ENCODE measurements at places on chromosomes 2 and 18.

- no peaks in the 10 kb centered on the region for H3K36me3 ChIP-seq
- H3K4me3 ChIP-seq: no peak overlapping the region
- H3K4me1 ChIP-seq: peaks cover under 1% of the 10 kb centered on the region
- no peak overlapping the region for H3K27ac ChIP-seq
Observed at GRCh38 chr2:172279813-172280212, 147.6 kb upstream of the ITGA6 start.

- DNase-seq: peak; percentile 9
- no peak overlapping the region for H3K27ac ChIP-seq
- H3K4me3 ChIP-seq: no peak overlapping the region
- no peaks in the 10 kb centered on the region for H3K36me3 ChIP-seq
- no peaks in the 10 kb centered on the region for H3K27me3 ChIP-seq
Observed at GRCh38 chr2:98492441-98492840, 47.8 kb downstream of the INPP4A start.

DNA sequence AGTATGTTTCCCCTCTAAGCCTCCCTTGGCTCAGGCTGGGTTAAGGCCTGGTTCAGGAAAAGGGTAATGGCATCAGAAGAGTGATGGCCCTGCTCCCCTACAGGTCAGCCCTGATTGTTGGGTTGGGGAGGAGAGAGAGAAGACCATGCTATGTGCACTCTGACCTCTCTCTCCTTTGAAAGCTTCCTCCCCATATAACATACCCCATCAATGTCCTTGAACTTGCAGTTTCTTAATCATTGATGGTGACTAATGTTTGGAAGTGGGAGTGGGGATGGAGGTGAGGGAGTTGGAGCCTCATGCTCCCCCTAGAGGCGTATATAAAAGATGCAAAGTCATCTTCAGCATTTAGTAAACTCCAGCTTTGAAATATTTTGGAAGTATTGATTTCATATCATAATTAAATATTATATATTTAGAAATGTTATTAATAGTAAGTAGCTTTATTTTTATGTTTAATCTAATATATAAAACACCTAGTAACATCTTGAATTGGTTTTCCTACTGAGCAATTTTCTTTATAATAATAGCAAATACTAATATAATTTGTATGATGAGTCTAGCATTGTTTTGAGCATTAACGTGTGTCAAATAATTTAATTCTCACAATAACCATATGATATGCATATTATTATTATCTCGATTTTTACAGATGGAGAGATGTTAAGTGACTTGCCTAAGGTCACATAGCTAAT, 8.8 kb downstream of the PLCL1 start:
- no peak overlapping the region for H3K4me3 ChIP-seq
- no peaks in the 10 kb centered on the region for H3K27me3 ChIP-seq
- H3K36me3 ChIP-seq: no peaks in the 10 kb centered on the region

GRCh38 chr2:70560442-70560841, 6.8 kb upstream of the TGFA start:
- no peaks in the 10 kb centered on the region for H3K36me3 ChIP-seq
- no peak for DNase-seq
- peaks cover under 1% of the 10 kb centered on the region for H3K27me3 ChIP-seq
- H3K4me3 ChIP-seq: no peak overlapping the region

- DNase-seq: peak; percentile 98
- no peaks in the 10 kb centered on the region for H3K27me3 ChIP-seq
- peak overlapping the region; percentile 99 for H3K27ac ChIP-seq
- H3K36me3 ChIP-seq: peaks cover 22% of the 10 kb centered on the region
Observed at GRCh38 chr2:10043906-10044601, 704 bp downstream of the KLF11 start.

GRCh38 chr2:3405307-3405706, 25.8 kb downstream of the TRAPPC12 start:
- no peak overlapping the region for H3K4me3 ChIP-seq
- H3K27me3 ChIP-seq: no peaks in the 10 kb centered on the region
- no peak for DNase-seq
- H3K4me1 ChIP-seq: peaks cover 21% of the 10 kb centered on the region
- no peak overlapping the region for H3K27ac ChIP-seq

DNA sequence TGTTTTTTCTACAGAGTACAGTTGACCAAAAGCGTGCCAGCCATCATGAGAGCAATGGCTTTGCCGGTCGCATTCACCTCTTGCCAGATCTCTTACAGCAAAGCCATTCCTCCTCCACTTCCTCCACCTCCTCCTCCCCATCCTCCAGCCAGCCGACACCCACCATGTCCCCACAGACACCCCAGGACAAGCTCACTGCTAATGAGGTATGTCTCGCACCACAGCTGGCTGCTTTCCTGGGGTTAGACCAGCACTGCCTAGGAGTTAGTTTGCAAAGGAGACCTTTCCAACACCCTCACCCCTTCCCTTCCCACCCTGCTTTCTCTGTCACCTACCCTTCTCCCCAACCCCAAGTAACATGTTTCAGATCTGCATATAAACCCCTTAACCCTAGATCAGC, 120.3 kb upstream of the IL1R2 start:
- H3K36me3 ChIP-seq: peaks cover 96% of the 10 kb centered on the region
- H3K27ac ChIP-seq: no peak overlapping the region
- no peaks in the 10 kb centered on the region for H3K27me3 ChIP-seq
- DNase-seq: no peak
- H3K4me3 ChIP-seq: no peak overlapping the region

DNA sequence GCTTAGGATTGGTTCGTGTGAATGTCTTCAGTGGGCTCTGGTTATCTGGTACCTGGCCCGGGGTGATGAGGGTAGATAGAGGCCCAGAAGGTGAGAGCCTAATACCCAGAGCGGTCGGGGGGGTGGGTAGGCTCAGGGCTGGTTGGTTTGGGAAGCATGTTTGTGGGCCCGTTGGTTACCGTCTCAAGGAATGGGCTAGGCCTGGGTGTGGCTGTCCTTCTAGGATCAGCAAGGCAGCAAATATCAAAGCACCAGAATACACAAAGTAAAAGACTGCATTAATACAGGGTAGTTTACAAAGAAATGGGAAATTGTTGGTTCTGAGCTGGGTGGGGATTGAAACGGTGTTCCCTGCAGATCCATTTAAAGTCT, 6.0 kb upstream of the IL1R2 start:
- H3K4me1 ChIP-seq: peaks cover 45% of the 10 kb centered on the region
- H3K36me3 ChIP-seq: no peaks in the 10 kb centered on the region
- H3K4me3 ChIP-seq: no peak overlapping the region
- no peak for DNase-seq
- H3K27me3 ChIP-seq: no peaks in the 10 kb centered on the region

- H3K27ac ChIP-seq: no peak overlapping the region
- DNase-seq: no peak
- no peaks in the 10 kb centered on the region for H3K4me1 ChIP-seq
- H3K27me3 ChIP-seq: no peaks in the 10 kb centered on the region
Observed at GRCh38 chr18:23864624-23865023, 149.9 kb upstream of the TTC39C start.

GRCh38 chr18:49591775-49592174, 29.9 kb downstream of the LIPG start:
- no peaks in the 10 kb centered on the region for H3K4me1 ChIP-seq
- H3K4me3 ChIP-seq: no peak overlapping the region
- H3K36me3 ChIP-seq: no peaks in the 10 kb centered on the region

- no peaks in the 10 kb centered on the region for H3K36me3 ChIP-seq
- no peak overlapping the region for H3K27ac ChIP-seq
- no peak overlapping the region for H3K4me3 ChIP-seq
- peaks cover 9% of the 10 kb centered on the region for H3K4me1 ChIP-seq
Observed at GRCh38 chr18:63089041-63089440, 230.5 kb downstream of the BCL2 start.

- H3K4me3 ChIP-seq: no peak overlapping the region
- no peaks in the 10 kb centered on the region for H3K4me1 ChIP-seq
- no peaks in the 10 kb centered on the region for H3K36me3 ChIP-seq
- no peak for DNase-seq
Observed at GRCh38 chr18:8889489-8889888, 184.1 kb downstream of the MTCL1 start.

GRCh38 chr2:101781791-101782426, 84.4 kb downstream of the MAP4K4 start:
- H3K27me3 ChIP-seq: no peaks in the 10 kb centered on the region
- no peak overlapping the region for H3K4me3 ChIP-seq
- no peaks in the 10 kb centered on the region for H3K36me3 ChIP-seq
- H3K27ac ChIP-seq: no peak overlapping the region
- H3K4me1 ChIP-seq: peaks cover 14% of the 10 kb centered on the region

- peaks cover 6% of the 10 kb centered on the region for H3K4me1 ChIP-seq
- H3K36me3 ChIP-seq: no peaks in the 10 kb centered on the region
- no peak overlapping the region for H3K4me3 ChIP-seq
- DNase-seq: no peak
Observed at GRCh38 chr2:237200462-237200861, 114.8 kb downstream of the COPS8 start.

- no peaks in the 10 kb centered on the region for H3K27me3 ChIP-seq
- peaks cover 44% of the 10 kb centered on the region for H3K4me1 ChIP-seq
- DNase-seq: no peak
- no peak overlapping the region for H3K4me3 ChIP-seq
Observed at GRCh38 chr2:102226171-102226570, 39.3 kb downstream of the IL1RL2 start.

DNA sequence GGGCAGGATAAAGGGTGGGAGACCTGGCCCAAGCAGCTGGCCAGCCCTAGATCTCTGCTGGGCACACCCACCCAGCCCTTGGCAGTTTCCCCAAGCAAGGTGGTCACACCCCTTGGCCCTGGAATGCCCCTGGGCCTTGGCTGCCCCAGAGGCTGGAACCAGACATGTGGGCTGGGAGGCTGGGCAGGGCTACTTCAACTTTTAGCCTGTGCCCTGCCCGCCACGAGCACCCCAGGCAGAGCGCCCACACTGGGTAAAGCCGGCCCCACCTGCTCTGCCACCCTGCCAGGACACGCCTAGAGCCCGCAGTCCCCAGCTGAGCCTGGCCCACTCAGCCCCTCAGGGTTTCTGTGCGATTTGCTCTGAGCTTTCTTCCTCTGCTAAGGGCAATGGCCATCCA, 119.7 kb upstream of the SMAD2 start:
- H3K4me1 ChIP-seq: peaks cover 37% of the 10 kb centered on the region
- peak overlapping the region; percentile 61 for H3K27ac ChIP-seq
- no peak for DNase-seq
- H3K27me3 ChIP-seq: no peaks in the 10 kb centered on the region
